ENCODE measurements at places on chromosomes 1 and 21.

- no peak for DNase-seq
These were observed 117.0 kb downstream of the GLUL start for GRCh38 chr1:182274618-182275017.

GRCh38 chr1:33384040-33384812, 46.7 kb downstream of the PHC2 start:
- DNase-seq = no peak

- no peak for DNase-seq
These were observed 10.6 kb upstream of the SIM2 start for GRCh38 chr21:36688324-36688723.

DNA sequence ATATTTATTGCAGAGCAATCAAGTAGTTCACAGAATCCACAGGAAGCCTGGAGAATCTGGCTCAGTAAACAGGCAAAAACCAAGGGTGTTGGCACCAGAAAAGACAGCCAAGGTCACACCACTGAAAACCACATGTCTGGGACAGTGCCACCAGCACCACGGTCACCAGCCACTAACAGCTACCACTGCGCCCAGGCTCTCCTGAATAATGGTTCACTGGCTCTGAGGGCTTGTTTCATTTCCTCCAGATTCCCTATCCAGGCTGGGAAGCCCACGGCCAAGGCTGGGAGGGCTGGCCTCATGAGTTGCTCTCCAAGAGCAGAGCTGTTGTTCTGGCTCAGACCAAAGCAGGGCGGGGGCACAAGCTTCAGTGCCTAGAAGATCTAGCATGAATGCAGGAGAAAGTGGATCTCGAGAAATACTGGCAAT, 54.5 kb upstream of the PTGFRN start:
- no peak for DNase-seq

DNA sequence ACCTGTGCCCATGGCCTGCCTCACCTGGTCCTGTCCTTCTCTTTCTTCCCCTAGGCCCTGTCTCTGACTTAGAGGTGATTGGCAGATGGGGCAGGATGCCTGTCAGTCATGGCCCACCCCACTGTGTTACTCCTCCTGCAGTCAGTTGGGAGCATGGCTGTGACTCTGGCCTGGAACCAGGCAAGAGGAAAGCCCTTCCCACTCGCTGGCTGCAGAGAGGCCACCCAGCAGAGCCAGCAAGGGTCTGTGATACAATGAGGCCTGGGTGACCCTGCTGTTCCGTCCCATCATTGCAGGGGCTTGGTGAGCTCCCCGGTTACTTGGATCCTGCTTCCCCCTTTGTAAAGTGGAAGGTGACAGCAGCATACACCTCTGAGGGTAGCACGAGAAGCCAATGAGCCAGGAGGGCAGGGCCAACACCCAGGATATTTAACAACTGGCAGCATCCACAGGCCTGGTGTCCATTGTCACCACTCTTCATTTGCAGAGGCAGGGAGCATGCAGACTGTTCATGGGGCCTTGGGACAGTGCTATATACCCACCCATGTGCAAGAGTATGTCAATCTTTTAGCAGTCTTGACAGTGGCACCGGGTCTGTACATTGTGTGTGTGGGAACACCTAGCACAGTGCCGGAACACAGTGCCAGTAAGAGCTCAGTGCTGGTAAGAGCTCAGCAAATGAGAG, 191.0 kb upstream of the C1orf174 start:
- no peak for DNase-seq

DNA sequence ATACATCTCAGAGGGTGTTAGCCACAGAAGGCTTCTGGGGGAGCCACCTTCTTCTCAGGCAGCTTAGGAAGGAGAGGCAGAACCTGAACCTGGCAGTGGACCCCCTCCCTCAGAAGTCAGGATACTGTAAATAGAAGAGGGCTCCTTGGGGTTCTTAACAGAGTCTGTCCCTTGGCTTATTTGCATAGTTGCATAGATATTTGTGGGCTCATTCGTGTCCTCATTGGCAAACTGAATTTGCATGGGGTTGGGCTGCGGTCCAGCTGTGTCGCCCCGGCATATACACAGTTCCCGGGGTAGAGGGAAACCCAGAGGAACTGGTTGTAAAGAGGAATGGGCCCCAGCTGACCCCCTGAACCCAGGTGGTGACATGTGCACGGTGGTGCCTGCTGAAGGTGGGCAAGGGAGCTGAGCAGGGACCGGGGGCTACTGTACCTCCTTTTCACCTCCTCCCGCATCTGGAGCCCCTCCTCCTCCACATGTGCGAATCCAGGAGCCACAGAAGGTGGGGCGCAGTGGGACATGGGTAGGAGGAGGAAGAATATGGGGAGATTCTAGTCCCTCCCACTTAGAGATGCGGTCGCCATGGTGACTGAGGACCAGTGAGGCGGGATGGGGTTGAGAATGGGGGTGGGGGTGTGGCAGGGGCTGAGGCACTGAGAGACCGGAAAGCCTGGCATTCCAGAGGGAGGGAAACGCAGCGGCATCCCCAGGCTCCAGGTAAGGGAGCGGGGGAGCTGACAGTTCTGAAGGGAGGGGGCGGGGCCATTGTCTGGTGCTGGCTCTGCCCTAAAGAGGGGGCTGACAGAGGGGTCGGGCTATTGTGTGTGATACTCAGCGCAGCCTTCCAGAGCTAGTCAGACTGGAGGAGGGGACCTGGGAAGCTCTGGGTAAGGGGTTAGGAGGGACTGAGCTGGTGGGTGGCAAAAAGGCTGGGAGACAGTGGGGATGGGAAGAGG, 3.7 kb upstream of the SEMA4A start:
- no peak for DNase-seq

DNA sequence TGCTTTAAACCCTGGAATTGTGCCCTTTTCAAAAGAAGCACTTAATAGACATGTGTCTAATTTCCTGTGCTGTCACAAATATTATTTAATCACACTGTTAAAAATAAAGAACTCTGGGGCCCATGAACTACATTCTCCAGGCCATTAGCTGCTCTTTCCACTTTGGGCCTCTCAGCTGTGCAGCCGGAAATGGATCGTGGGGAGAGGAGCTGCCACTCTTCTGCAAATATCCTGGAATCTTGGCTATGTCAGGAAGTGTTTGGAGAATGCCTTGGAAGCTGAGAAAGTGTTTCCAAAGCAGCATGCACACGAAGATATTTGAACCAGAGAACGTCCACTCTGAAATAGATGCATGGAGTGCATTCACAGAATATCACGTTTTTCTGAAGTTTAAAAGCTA, 27.5 kb upstream of the VPS26C start:
- DNase-seq = no peak

GRCh38 chr1:36555041-36555440, 72.3 kb upstream of the CSF3R start:
- no peak for DNase-seq

DNA sequence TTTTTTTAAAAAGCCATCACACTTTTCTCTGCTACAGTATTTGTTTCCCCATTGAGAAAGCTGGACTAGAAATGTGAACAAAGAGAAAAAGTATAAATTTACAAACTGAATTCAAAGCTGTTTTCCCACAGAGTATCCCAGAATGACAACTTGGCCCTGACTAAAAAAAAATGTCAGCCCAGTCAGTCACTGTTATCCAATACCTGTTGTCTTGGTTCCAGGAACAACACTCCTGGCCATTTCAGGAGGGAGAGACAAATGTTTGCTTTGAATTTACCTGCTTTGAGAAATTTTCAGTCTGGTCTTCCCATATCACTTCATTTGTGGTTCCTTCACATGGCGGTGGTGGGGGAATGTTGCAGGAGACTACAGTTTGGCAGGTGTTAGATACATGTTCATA, 46.2 kb downstream of the COLGALT2 start:
- DNase-seq = no peak

DNA sequence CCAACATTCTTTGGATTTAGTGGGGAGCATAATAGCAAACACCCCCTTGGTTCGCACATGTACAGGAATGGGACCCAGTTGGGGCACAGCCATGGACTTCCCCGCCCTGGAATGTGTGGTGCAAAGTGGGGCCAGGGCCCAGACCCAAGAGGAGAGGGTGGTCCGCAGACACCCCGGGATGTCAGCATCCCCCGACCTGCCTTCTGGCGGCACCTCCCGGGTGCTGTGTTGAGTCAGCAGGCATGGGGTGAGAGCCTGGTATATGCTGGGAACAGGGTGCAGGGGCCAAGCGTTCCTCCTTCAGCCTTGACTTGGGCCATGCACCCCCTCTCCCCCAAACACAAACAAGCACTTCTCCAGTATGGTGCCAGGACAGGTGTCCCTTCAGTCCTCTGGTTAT, 21.8 kb downstream of the UQCRHL start:
- DNase-seq = no peak

GRCh38 chr1:3293563-3294080, 160.8 kb upstream of the ARHGEF16 start:
- DNase-seq = no peak

- DNase-seq = no peak
These were observed 1.3 kb downstream of the ABCG1 start for GRCh38 chr21:42220138-42220701.

- DNase-seq = no peak
These were observed 11.6 kb upstream of the OR2G2 start for GRCh38 chr1:247576514-247576913.

- DNase-seq = no peak
These were observed 90.4 kb downstream of the PAX7 start for GRCh38 chr1:18721041-18721440.

- no peak for DNase-seq
These were observed 61.0 kb upstream of the NEK2 start for GRCh38 chr1:211736351-211736915.

- no peak for DNase-seq
These were observed 154.9 kb upstream of the CD34 start for GRCh38 chr1:208065862-208066261.

DNA sequence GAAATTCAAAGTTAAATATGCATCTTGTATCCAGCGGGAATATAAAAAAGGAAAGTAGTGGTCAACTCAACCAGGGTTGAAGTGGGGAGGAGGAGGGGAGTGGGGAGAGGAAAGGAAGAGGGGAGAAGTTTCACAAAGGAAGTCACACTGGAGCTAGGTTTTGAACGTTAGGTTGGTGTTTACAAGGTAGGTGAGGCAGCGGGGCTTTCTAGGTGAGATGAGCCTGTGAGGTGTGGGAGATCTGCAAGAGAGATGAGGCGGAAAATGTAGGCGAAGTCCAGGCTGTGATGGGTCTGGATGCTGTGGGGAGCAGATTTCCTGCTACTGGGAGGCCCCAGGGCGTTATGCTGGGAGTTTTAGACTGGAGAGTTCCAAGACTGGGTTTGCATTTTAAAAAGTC, 36.1 kb upstream of the IL20 start:
- no peak for DNase-seq

- DNase-seq = no peak
These were observed 120.6 kb upstream of the RAVER2 start for GRCh38 chr1:64624218-64624713.

- no peak for DNase-seq
These were observed 20.2 kb downstream of the B3GALT5 start for GRCh38 chr21:39632796-39633442.

- no peak for DNase-seq
These were observed 641.0 kb upstream of the CAMK1G start for GRCh38 chr1:208942394-208943130.

GRCh38 chr1:57109247-57109646, 143.4 kb upstream of the C8B start:
- DNase-seq = no peak

DNA sequence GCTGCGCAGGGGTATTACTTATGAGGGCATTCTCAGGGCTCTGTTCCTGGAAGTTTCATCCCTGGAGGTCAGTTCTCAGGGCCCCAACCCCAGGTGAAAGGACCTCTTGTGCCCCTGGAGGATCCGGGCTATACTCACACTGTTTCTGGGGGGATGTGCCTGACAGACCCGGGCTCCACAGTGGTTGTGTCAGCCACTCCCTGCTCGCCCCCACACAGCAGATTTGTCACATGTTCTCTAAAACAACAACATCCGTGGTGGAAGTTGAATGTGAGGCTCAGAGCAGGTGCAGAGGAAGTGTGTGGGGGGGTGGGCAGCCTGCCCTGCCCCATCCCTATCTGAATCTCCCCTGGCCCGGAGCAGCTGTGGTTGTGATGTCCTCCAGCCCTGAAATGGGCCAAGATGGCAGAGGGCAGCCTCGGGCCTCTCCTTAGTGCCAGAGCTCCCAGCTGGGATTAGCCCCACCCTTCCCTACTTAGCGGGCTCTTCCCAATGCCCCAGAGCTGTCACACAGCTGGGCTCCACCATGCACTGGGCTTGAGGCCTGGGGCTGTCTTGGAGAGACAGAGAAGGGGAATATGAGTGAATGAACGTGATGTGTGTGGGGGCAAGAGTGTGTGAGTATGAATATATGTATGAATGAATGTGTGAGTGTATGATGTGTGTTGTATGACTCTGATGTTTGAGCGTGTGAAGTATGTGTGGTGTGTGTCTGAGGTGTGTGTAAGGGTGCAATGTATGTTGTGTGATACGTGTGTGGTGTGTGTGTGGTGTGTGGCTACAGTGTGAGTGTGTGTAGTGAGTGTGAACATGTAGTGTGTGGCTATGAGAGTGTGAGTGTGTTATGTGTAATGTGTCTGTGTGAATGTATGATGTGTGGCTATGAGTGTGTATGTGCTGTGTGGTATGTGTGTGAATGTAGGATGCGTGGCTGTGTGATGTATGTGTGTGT, 1.5 kb upstream of the FCMR start:
- DNase-seq = no peak

- no peak for DNase-seq
These were observed 272.1 kb downstream of the TRABD2B start for GRCh38 chr1:47725000-47725473.

DNA sequence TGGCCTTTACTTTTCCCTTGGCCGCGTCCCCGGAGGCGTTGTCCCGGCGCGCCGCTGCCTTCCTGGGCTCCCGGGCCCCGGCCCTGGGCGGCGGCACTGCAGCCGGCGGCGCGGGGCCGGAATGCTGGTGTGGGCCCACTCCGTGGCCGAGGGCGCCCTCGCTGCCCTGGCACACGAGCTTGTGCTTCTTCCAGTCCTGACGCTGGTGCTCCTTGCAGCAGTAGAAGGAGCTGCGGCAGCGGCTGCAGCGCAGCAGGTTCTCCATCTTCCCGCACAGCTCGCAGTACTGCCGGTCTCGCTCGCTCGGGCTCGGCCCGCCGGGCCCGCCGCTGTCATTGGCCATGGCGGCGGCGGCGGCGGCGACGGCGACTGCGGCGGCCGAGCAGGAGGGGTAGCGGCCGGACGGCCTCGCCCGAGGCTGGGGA, 529 bp downstream of the EGLN1 start:
- DNase-seq = no peak
